AG20443 (cell line): ENCODE measurements at places on chromosomes 1 and 21.

- DNase-seq: no peak
Observed at GRCh38 chr1:17161137-17161740, 42.0 kb upstream of the PADI2 start.

DNA sequence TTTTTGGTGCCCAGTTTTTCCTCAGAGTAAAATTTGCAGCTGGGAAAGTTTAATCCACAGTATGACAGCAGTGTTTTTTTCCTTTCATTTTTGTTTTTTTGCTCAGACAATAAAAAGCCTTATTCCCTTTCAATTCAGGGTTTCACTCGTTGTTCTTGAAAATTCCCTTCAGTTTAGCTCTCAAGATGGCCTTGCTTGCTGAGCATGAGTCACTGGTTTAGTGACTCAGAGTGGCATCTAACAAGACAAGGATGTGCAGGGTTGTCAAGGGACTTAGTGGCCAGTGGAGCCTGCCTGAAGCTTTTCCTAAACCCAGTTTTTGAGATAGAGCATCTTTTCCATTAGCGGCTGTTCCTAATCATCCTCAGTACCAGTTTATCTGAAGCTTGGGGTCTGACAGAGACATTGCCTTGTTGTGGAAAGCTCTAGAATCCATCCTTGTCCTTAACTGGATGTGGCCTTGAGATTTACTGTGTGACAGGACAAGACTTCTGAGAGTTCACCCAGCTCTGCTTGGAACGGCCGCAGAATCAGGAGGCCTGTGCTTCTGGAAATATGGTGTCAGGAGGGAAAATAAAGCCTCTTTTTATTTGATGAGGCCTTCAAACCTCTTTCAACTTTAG lies 48.4 kb upstream of the DNAJC6 start:
- peak; percentile 84 for DNase-seq

GRCh38 chr1:83075107-83075506 lies 923.8 kb downstream of the TTLL7 start:
- DNase-seq: no peak

DNA sequence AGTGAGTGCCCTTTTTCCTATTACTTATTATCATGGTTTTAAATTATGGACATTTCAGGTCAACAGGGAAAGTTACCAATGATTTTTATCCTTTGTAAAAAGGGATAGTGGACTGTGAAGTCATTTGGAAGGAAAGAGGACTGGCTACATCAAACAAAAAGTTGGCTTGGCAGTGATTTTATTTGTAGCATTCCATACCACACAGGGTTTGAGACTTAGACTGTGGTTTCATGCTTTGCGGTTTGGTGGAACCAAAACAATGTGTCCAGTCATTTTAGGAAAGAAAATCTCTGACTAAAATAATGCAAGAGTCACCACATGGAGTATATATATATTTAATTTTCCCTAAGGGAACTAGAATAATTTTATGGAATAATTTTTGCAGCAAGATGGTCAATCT lies 239.5 kb downstream of the HMCN1 start:
- peak; percentile 51 for DNase-seq

GRCh38 chr1:201326710-201327109 lies 43.4 kb downstream of the PKP1 start:
- DNase-seq: no peak

GRCh38 chr1:162033428-162033827 lies 9.8 kb upstream of the OLFML2B start:
- no peak for DNase-seq
